A673 (cell line): ENCODE measurements at places on chromosomes 1 and 21. TPM values are rescaled to one million over a fixed set of nuclear protein-coding genes. Genes with fewer than 3 reads are reported as not detected.

- peaks cover 11% of the 10 kb centered on the region for H3K4me1 ChIP-seq
- no peaks in the 10 kb centered on the region for H3K36me3 ChIP-seq
- no peak for DNase-seq
- H3K4me3 ChIP-seq: no peak overlapping the region
Observed at GRCh38 chr1:205532996-205533735, 28.7 kb downstream of the CDK18 start.

DNA sequence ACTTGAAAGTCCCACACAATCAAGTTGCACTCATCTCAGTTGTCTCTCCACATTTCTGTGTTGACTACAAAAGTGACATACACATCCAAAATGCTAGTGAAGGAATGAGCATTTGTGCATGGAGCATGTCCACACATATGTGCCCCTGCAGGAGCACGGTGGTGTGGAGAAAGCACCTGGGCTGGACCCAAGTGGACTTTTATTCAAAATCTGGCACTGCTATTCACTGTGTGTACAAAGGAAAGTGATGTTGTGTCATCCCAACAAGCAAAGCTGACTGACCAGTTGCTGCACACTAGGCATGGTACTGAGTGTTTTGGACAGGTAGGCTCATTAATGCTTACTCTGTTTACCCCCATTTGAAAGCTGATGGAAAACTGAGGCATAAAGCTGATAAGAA lies 19.3 kb downstream of the CEP104 start:
- no peak for DNase-seq
- H3K27me3 ChIP-seq: no peaks in the 10 kb centered on the region
- H3K4me3 ChIP-seq: no peak overlapping the region
- no peak overlapping the region for H3K27ac ChIP-seq
- no peaks in the 10 kb centered on the region for H3K4me1 ChIP-seq

- H3K4me3 ChIP-seq: no peak overlapping the region
- H3K27me3 ChIP-seq: no peaks in the 10 kb centered on the region
- no peaks in the 10 kb centered on the region for H3K36me3 ChIP-seq
- H3K4me1 ChIP-seq: peaks cover 2% of the 10 kb centered on the region
- H3K27ac ChIP-seq: no peak overlapping the region
- no peak for DNase-seq
Observed at GRCh38 chr1:169509354-169509753, 23.6 kb upstream of the SLC19A2 start.

- H3K4me3 ChIP-seq: no peak overlapping the region
- H3K4me1 ChIP-seq: peaks cover 12% of the 10 kb centered on the region
- DNase-seq: no peak
Observed at GRCh38 chr1:21550097-21550496, 40.9 kb downstream of the ALPL start.

DNA sequence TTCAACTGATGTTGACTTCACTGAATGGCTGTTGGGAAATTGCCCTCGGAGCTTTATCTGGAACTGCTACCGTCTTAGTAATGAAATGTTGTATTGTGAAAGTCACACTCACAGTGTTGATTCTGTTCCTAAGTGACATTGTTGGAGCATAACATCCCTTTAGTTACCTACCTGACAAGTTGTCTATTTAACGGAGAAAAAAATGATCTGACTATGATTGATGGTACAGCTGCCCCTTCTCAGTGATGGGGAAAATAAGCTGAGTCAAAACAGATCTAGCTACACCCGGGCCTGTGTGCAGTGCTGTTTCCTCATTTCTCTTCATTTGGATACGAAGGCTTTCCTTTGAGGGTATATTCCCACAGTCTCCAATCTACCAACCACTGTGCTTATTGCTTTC lies 472.3 kb upstream of the BRINP3 start:
- DNase-seq: no peak
- no peaks in the 10 kb centered on the region for H3K36me3 ChIP-seq
- H3K4me3 ChIP-seq: no peak overlapping the region
- no peak overlapping the region for H3K27ac ChIP-seq
- no peaks in the 10 kb centered on the region for H3K27me3 ChIP-seq
- no peaks in the 10 kb centered on the region for H3K4me1 ChIP-seq

DNA sequence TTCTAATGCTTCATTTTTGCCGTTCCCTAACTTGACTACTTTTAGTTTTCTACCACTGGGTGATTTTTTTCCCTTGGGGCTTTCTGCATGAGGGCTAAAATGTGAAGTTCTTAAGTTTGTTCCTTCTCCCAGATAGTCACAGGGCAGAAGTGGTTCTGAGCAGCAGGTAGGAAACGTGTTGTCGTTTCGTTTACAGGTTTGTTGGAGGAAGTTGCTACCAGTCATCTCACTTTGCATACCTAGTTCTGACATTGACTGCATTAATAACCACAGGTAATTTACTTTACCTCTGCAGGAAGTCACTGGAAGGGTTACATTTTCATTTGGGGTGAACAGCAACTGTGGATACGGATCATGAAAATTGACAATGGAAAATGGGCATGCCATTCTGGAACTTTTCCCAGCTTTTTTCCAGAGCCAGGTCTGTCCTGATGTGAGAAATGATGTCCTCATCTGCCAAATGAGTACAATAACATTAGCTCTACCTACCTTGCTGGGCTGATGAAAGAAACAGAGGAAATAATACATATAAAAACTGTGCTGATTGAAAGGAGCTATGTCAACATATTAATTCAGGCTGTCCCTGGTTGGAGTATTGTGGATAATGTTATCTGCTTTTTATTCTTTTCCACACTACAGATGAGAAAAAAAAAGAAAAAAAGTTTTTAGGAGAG lies 94.2 kb downstream of the DISC1 start:
- no peaks in the 10 kb centered on the region for H3K36me3 ChIP-seq
- no peak for DNase-seq
- no peaks in the 10 kb centered on the region for H3K4me1 ChIP-seq
- H3K27ac ChIP-seq: no peak overlapping the region
- H3K4me3 ChIP-seq: no peak overlapping the region

DNA sequence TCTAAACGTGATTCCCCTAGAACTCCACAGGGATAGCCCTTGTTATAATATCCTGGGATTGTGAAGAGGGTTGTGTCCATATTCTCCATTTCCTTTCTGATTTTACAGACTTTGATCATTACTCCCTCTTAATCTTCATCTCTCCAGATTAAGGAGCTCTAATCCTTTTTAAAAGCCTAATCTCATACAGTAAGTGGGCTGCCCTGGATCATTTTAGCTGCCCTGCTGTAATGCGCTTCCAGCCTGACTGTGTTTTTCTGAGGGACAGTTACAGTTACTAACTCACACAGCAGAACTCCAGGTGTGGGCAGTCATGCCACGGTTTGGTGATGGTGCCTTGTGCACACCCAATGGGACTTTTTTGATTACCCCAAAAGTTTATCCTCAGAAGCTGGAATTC lies 33.5 kb downstream of the PROX1 start:
- no peak overlapping the region for H3K4me3 ChIP-seq
- no peak overlapping the region for H3K27ac ChIP-seq
- H3K27me3 ChIP-seq: peaks cover 96% of the 10 kb centered on the region
- H3K36me3 ChIP-seq: no peaks in the 10 kb centered on the region

DNA sequence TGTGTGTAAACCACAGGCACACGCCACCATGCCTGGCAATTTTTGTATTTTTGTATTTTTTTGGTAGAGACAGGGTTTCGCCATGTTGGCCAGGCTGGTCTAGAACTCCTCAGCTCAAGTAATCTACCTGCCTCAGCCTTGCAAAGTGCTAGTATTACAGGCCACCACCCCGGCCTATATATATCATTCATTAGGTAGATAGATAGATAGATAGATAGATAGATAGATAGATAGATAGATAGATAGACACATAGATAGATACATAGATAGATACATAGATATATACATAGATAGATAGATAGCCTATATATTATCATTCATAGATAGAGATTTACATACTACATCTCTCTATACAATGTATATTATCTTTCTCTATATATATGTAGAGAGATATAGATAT lies 46.0 kb downstream of the VANGL1 start:
- no peaks in the 10 kb centered on the region for H3K27me3 ChIP-seq
- no peak overlapping the region for H3K27ac ChIP-seq
- no peak overlapping the region for H3K4me3 ChIP-seq
- no peak for DNase-seq
- H3K36me3 ChIP-seq: peaks cover 26% of the 10 kb centered on the region

DNA sequence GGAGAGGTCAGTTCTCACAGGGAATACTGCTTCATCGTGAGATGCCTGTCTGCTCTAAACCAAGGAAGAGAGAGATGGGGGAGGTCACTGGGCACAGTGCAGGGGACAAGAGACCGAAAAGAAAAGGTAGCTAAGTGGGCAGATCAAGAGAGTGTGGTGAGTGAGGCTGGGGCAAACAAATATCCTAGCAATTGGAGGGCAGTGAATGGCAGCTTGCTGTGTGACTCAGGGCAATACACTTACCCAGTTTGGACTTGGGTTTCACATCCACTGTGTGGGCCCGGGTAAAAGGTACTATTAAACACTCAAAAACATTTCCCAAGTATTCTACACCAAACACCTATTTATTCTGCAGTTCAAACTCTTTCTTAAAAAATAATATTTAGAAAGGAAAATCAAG lies 10.2 kb downstream of the PLXNA2 start:
- DNase-seq: no peak
- H3K27me3 ChIP-seq: peaks cover 54% of the 10 kb centered on the region

- H3K36me3 ChIP-seq: no peaks in the 10 kb centered on the region
- no peaks in the 10 kb centered on the region for H3K27me3 ChIP-seq
- no peak overlapping the region for H3K27ac ChIP-seq
- no peaks in the 10 kb centered on the region for H3K4me1 ChIP-seq
Observed at GRCh38 chr1:203179667-203180005, 4.0 kb upstream of the MYBPH start.

- peak; percentile 76 for DNase-seq
- H3K4me1 ChIP-seq: peaks cover 4% of the 10 kb centered on the region
- H3K36me3 ChIP-seq: no peaks in the 10 kb centered on the region
Observed at GRCh38 chr1:171251042-171251951, 3.0 kb downstream of the FMO1 start.

GRCh38 chr1:205619376-205619775 lies 12.4 kb downstream of the ELK4 start:
- H3K27me3 ChIP-seq: no peaks in the 10 kb centered on the region
- H3K4me1 ChIP-seq: no peaks in the 10 kb centered on the region
- peaks cover 70% of the 10 kb centered on the region for H3K36me3 ChIP-seq
- no peak overlapping the region for H3K4me3 ChIP-seq

DNA sequence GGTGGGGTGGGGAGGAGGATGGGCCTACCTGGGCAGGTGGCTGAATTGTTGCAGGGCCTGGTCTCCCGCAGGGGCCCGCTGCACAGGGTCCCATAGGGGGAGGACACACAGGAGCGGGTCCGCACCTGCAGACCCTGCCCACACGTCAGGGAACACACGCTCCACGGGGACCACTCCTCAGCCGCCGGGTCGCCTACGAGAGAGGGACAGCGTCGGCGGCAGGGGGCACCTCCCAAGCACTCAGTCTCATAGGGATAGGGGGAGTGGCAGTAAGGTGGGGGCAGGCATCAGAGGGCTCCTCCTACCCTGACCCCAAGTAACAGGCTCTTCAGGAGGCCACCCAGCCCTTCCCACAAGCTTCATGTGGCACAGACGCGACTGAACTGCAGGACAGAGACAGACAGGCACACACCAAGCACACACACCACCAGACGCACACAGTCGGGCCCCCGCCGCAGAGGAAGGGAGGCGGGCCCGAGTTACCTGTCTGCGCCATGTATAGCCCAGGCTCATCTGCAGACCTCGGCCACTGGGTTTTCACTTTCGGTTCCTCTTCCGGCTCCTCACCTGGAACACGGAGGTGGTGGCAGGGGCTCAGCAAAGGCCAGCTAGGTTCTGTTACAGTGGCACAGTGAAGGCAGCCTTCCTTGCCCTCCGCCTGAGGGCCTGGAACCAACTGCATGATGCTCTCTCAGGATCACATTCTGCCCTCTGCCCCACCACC lies 19.8 kb downstream of the ADGRB2 start:
- no peak overlapping the region for H3K27ac ChIP-seq
- no peaks in the 10 kb centered on the region for H3K27me3 ChIP-seq
- H3K36me3 ChIP-seq: no peaks in the 10 kb centered on the region
- DNase-seq: no peak

GRCh38 chr1:31663622-31664452 lies 19.2 kb upstream of the PEF1 start:
- no peak overlapping the region for H3K4me3 ChIP-seq
- peaks cover 7% of the 10 kb centered on the region for H3K4me1 ChIP-seq
- no peak overlapping the region for H3K27ac ChIP-seq
- H3K27me3 ChIP-seq: no peaks in the 10 kb centered on the region

GRCh38 chr1:40078512-40079333 lies 18.3 kb downstream of the PPT1 start:
- H3K4me1 ChIP-seq: no peaks in the 10 kb centered on the region
- no peak overlapping the region for H3K4me3 ChIP-seq
- no peaks in the 10 kb centered on the region for H3K27me3 ChIP-seq
- peaks cover 42% of the 10 kb centered on the region for H3K36me3 ChIP-seq

DNA sequence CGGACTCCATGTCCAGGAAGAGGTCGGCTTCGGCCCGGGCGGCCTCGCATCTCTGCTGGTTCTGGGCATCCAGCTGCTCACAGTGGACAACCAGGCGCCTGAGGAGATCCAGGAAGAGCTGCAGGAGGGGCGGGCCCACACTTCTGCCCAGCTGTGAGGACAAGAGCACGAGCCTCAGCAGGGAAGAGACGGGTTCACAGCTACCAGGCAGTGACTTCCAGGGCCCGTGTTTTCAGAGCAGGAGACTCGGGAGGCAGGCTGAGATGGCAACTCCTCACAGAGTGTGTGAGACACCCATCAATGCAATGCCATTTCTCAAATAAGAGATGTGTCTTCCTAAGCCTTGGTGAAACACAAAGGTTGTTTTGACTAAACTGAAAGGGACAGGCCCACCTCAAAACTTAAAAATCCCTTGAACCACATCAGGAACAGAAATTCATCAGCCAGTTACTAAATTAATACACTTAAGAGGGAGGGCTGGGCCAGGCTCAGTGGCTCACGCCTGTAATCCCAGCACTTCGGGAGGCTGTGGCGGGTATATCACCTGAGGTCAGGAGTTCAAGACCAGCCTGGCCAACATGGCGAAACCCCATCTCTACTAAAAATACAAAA lies 43.4 kb downstream of the URB1 start:
- H3K4me3 ChIP-seq: no peak overlapping the region
- H3K27ac ChIP-seq: no peak overlapping the region
- DNase-seq: no peak
- H3K4me1 ChIP-seq: no peaks in the 10 kb centered on the region

- no peak overlapping the region for H3K4me3 ChIP-seq
- no peak for DNase-seq
- H3K4me1 ChIP-seq: no peaks in the 10 kb centered on the region
- no peaks in the 10 kb centered on the region for H3K36me3 ChIP-seq
Observed at GRCh38 chr1:165562571-165562970, 18.8 kb downstream of the LRRC52 start.

DNA sequence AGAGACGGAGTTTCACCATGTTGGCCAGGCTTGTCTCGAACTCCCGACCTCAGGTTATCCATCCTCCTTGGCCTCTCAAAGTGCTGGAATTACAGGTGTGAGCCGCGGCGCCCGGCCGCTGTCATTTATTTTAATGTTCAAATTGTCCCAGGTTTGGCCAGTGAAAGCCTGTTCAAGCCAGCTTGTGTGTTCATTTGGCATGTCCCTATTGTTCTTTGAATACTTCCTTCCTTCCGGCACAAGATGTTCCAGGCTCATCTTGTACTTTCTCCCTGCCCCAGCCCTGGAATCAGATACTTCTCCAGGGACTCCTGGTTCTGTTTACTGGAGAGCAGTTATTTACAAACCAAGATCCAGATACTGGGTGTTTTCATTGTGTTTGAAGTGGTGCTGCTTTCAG lies 37.0 kb downstream of the ZBTB8B start:
- no peaks in the 10 kb centered on the region for H3K27me3 ChIP-seq
- no peak overlapping the region for H3K27ac ChIP-seq
- no peak overlapping the region for H3K4me3 ChIP-seq
- no peaks in the 10 kb centered on the region for H3K36me3 ChIP-seq

The OR2T11 gene
- not detected in 2 replicates for total RNA-seq

The KRTAP6-3 gene
- not detected in 2 replicates for total RNA-seq

The SEC22B gene
- total RNA-seq: 26.2 and 32.3 TPM in 2 replicates

The CNIH3 gene
- 3.7 and 3.8 TPM in 2 replicates for total RNA-seq

The TRIM17 gene
- total RNA-seq: 0.54 and 0.72 TPM in 2 replicates

The ADAMTS5 gene
- not detected in 2 replicates for total RNA-seq

The TAF13 gene
- total RNA-seq: 45.3 and 58.8 TPM in 2 replicates
